ENCODE measurements at places on chromosomes 2 and 18. TPM values are rescaled to one million over a fixed set of nuclear protein-coding genes. Genes with fewer than 3 reads are reported as not detected.

LONRF2 gene
- polyA plus RNA-seq = 4.6 TPM

CNTNAP5 gene
- polyA plus RNA-seq = not detected

DNA sequence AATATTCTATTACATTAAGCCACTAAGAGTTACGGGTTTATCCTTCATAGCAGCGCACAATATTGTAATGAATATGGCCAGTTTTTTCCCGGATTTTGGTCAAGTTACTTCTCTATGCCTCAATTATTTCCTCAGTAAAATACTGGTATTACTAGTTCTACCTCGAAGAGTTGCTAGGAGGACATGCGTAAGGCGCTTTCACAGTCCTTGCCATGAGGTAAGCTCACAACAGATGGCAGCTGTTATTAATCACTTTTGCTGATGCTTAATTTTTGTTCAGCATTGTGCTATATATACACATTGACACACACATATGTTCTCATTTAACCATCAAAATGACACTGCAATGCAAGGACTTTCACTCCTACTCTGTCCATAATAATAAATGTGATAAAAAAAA, 101.5 kb downstream of the SCG2 start:
- no peak for DNase-seq

DNA sequence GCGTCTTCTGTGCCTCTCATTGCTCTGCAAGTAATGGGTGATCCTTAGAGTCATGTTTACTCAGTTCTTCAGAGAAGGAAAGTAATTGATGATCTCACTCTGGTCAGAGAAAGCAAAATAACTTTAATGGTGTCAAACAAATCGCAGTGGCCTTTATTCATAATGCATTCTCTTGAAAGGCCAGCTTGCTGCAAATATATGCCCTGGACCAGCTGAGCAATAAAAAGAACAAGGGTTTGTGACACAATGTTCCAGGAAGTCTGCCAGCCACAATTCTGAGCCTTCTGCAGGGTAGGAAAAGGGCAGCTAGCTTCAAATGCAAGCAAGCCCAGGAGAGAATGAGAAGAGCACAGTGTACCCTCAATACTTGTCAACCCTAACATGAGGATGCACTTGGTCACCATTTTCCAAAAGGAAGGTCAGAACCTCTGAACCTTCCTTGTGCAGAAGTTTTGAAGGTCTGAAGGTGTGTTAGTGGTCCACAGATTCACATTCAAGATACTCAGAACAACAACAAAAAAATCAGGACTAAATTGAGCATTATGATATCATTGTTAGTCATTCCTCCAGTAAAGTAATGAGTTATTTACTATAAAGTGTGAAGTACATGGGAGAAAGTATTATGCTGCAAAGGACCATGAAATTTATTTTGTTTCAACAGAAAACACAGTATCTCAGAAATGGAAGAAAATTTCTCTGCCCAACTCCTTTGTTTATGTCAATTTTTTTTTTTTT, 355.6 kb downstream of the PAX3 start:
- no peak for DNase-seq

DNA sequence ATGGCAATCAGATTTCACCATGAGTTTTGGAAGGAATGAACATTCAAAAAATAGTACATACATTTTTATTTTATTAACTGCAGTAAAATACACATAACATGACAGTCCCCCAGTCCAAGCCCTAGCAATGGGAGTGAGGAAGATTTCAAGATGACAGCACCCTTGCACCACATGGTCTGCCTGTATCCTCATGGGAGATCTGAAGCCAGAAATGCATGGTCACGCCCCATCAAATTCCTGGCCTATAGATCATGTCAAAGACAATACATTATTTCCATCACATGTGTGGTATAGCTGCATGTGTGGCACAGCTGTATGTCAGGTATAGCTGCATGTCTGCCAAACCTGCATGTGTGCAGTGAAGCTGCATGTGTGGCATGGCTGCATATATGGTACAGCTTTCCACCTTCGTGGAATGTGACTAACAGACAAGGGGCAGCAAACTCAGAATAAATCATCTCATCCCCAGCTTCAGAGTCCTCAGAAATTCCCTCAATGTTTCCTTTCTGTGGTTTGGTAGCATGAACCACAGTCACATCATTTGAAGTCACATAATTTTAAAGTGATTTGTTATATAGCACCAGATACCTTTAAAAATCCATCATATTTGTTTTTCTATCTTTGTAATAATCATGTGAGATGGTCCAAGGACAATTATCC, 518.2 kb upstream of the SOX11 start:
- no peak for DNase-seq
